Pons (tissue), 1 donor: ENCODE measurements at places on chromosomes 4 and X.

- DNase-seq: no peak
These were observed 33.5 kb downstream of the HPF1 start for GRCh38 chr4:169724260-169724659.

GRCh38 chr4:6987588-6987961, 55.6 kb upstream of the TADA2B start:
- no peak for DNase-seq

- DNase-seq: peak; percentile 7
These were observed 481.6 kb upstream of the FSTL5 start for GRCh38 chr4:162645381-162645780.

- no peak for DNase-seq
These were observed 765.6 kb upstream of the TENM3 start for GRCh38 chr4:181477591-181477990.

DNA sequence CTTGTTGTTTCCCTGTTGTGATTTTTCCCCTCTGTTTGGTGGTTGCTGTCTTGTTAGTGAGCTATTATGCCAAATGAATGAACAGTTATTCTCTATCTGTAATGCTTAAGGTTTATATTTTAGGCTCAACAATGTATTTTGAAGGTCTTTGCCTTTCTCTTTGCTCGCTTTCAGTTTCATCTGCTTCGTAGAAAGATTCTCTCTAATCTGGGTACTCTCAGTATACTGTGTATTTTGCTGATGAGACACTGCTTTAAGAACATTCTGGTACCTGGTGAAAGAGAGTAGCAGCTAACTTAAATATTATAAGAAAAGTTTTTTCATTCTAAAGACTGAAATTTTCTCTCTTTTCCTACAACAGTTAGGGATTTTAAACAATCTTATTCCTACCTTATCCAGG, 1274.7 kb upstream of the PABPC4L start:
- DNase-seq: no peak

DNA sequence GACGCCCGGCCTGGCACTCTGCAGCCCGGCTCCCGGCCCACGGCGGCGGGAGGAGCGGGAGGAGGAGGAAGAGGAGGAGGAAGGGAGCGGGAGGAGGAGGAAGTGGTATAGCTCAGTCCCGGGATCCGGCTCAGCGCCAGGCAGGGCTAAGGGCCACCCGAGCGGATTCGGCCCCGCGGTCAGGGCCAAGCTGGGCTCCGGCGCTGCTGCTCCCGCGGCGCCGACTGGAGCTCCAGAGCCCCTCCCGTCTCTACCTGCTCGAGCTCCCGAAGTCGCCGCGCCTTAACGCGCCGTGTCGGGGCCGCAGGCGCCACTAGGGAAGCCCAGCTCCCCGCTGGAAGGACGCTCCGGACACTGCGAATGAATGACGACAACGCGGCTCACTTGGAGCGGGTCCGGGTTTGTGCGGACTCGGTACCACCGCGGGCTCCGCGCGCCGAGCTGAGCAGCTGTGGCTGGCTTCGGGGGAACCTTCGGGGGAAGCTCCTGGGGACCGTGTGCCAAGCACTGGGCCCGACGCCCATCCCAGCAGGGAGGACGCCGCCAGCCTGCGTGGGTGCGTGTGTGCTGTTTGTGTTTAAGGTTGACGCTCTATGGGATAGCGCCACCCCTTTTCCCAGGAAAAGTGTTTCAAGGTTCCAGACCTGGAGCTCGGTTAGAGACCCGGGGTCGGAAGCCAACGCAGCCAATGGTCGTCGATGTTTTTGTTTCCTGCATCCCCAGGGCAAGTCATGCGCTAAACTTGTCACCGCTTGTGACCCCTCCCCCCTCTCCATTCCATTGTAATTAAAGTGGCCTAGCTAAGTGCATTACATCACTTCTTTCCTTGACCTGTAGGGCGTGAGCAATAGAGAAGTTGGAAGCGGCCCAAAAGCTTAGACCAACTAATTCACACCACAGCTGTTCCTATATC, at the start of gene TBC1D9:
Gene TBC1D9, minus strand, starts transcription at position 67 of the 913 bp plus-strand sequence. CDS start 340 bp downstream, outside the sequence.
- DNase-seq: peak; percentile 67

- DNase-seq: no peak
These were observed 227.4 kb upstream of the ANKRD50 start for GRCh38 chr4:124939908-124940307.

GRCh38 chr4:40170588-40170987, 26.2 kb upstream of the RHOH start:
- DNase-seq: no peak

- no peak for DNase-seq
These were observed 15.9 kb upstream of the F11 start for GRCh38 chr4:186249785-186250754.

GRCh38 chr4:150007512-150007911, 70.7 kb upstream of the DCLK2 start:
- no peak for DNase-seq

- DNase-seq: no peak
These were observed 19.4 kb downstream of the THOC2 start for GRCh38 chrX:123713434-123713833.

- DNase-seq: peak; percentile 94
These were observed 193.9 kb upstream of the PCDH10 start for GRCh38 chr4:132955146-132955545.

DNA sequence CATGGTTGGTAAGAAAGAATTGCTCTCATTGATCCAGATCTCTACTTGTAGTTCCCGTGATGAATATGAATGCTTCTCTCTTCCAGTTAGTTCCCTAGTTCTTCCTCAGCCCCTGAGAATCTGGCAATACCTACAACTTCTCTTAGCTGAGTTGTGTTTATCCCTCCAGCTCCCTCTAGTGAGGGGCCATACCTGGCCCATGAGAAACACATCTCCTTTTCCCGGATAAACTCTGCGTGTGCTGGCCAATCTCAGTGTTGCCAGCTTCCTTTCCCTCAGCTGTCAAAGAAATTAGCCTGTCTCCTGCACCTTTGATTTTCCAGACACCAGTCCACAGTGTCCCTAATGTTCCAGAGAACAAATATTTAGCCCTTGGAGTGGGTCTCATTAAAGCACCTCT, 5.7 kb downstream of the CBLL2 start:
- DNase-seq: no peak

GRCh38 chrX:103722505-103722904, 11.8 kb downstream of the TMEM31 start:
- no peak for DNase-seq

DNA sequence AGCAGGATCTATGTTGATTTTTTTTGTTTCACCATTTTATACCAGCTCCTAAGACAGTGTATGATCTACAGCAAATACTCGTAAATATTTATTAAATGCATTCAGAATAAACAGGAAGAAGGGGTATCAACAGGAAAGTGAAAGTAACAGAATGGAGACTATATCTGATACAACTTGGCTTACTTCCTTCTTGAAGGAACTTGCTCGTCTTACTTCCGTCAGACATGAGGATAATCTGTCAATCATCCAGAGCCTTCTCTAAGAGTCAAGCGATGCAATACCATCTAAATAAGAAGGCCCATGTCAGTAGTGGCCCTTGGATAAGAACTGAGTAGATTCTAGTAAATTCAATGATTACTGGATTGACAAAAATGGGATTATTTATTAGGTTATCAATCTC, 84.2 kb downstream of the CAMK2D start:
- DNase-seq: no peak

DNA sequence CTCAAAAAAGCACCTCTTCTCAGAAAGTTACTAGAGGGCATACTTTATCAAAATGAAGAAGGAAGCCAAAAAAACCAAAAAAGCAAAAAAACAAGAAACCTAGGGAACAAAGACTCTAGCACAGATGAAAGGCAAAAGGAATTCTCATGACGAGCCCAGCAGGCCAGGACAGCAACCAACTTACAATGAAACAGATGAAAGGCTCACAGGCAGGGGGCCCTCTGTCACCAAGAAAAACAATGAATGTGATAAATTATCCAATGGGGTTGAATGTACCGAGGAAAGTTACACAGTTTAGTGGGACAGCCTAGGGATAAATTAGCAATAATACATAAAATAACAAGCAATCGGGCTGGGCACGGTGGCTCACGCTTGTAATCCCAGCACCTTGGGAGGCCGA, 79.0 kb downstream of the GPR82 start:
- no peak for DNase-seq

- DNase-seq: no peak
These were observed 138.9 kb upstream of the ITM2A start for GRCh38 chrX:79506001-79506400.

- no peak for DNase-seq
These were observed 7.6 kb upstream of the PRRG3 start for GRCh38 chrX:151687635-151688034.

DNA sequence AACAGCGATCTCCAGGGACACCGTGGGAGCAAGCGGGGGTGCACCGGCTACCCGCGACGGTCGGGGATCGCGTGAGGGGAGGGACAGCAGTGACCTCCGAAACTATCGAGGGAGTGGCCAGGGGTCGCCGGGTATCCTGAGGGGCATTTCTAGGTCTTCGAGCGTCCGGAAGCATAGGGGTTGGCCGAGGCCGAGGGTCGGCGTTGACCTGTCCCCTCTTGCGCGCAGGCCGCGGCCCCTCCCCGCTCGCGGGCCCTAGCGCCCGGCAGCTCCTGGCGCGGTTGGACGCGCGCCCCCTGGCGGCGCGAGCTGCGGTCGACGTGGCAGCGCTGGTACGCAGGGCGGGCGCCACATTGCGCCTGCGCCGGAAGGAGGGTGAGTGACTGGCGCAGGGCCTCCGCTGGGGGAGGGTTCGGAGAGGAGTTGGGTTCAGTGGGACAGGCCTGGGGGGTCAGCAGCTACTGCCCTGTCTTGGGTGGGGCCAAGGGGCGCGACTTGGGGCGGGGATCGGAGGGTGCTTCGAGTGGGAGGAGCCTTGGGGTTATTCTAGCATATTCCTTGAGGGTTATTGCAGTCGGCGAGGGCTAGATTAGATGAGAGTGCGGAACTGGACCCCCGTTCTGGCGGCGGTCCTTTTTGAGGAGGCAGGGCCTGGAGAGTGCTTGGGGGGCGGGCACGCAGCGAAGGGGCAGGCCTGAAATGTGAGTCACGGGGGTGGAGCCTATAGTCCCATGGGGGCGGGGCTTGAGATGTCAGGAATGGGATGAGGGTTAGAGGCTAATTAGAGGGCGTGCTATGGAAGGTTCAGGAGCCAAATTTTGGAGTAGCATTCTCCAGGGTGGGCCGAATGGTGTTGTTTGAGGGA, 1.2 kb downstream of the MAGIX start:
- peak; percentile 88 for DNase-seq

DNA sequence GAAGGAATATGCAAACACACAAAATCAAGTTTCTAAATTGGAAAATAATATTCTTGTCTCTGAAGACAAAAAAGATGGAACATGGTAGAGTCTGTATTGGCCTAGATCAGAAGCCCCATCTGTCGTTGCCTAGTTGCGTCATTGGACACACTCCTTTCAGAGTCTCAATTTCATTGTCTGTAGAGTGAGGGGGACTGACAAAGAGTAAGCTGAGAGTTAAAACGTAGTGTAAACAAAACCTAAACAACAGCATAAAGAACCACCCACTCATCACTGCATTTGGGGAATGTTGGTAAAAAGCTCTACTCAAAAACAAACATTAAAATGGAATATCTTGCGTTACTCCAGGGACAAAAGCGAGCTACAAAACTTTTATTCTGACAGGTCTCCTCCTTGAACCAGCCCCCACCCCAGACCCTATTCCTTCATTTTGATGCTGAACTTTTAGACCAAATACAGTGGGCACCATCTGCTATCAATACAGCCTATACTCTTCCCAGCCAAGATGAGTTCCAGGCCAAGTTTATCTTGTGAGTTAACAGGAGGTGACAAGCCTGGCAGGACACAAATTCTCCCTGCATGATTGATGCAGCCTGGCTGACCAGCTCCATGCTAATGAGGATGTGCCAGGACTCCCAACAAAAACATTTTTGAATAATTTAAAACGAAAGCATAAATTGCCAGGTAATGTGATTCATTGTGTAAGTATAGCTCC, 125.2 kb downstream of the COL25A1 start:
- DNase-seq: no peak

DNA sequence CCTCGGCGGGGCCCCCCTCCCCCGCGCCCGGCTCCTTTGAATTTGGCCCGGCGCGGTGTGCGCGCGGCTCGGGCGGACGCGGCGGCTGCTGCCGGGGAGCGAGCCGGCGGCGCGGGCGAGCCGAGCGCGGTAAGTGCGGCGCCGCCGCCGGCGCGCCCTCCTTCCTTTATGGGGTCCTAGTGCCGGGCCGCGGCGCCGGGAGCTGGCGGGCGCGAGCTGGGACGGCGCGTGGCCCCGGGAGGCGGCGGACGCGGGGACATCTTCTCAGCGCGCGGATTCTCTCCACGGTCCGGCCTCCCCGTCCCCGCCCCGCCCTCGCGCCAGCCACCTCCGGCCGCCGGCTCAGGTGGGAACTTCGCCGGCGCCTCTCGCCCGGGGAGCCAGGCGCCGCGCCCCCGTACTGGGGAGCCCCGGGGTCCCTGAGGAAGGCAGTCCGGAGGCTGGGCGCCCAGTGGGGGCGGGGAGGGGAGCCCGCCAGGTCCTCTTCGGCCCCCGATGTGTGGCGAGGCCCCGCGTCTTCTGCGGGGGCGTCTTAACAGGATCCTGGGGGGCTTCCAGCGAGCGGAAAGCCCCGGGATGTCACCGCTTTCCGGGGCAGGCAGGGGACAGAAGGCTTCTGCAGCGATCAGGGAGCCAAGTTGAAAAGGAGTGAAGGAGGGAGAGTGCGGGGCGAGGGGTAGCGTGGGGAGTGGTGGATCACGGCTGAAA, 98.4 kb upstream of the TENM3 start:
- DNase-seq: no peak

GRCh38 chrX:50704360-50704759, 109.6 kb downstream of the SHROOM4 start:
- DNase-seq: no peak

- no peak for DNase-seq
These were observed 407.9 kb downstream of the IL15 start for GRCh38 chr4:142044271-142044670.

GRCh38 chrX:97564496-97564895, 680.8 kb downstream of the RPA4 start:
- DNase-seq: no peak

- DNase-seq: no peak
These were observed 244.2 kb downstream of the ANK2 start for GRCh38 chr4:113293674-113294073.

DNA sequence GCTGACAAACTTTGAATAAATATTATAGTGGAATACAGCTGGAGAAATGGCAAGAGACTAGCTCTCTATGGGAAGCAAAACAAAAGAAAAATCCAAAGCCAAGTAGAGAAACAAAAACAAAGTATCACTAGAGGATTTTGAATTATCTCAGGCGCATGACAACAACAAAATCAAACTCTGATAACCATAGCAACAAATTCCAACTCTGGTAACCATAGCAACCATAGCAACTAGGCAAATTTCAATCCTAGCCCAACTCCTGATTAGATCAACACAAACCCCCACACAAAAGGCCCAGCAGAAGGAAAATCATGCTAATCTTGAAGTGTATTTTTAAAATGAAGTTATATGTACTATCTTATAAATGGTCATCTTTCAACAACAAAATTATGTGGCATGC, 98.4 kb upstream of the MAGEE2 start:
- no peak for DNase-seq

DNA sequence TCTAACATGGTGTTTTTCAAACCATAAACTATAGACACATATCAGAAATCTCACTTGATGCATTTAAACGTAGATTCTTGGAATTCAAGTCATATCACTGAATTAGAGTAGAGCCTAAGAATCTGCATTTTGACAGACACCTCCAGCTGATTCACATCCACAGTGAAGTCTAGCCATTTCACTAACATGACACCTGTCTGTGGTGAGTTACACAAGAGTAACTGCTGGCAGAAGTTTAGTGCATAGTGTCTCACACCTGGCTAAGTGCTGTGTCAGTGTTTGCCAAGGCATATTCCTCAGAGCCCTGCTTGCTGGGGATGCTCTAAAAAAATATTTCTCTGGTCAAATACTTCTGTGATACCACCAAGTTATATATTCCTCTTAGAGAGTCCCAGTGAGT, 237.5 kb upstream of the DIAPH2 start:
- DNase-seq: no peak
